ENCODE measurements at places on chromosomes 6 and 20.

DNA sequence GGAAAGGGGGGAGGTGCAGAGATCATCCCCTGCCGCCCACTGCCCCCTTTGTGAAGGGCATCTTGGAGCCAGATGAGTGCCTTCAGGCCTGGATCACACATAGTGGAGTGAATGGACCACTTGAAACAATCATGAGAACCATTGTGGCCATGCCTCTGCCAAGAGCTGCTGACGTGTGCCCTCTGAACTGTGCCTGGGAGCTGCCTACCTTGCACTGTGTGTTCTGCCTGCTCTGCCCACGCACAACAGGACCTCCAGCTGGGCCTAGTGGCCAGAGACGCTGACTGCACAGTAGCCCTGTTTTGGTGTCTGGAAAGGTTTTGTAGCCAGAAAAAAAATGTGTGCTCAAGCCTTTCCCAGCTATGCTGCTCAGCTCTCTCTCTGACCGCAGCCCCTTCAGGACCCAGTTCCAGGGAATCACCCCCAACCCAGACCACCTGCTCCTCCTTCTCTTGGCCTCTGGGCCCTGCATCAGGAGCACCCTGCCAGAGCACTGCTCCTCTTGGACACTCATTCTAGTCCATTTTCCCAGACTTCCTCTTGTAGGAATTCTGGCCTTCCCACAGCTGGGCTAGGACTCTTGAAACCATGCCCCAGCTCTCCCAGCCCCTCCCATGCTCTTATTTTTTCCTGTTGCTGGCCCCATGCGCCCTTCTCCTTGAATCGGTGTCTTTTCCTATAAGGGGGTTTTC lies 1.6 kb upstream of the ADIG start:
- DNase-seq = no peak

DNA sequence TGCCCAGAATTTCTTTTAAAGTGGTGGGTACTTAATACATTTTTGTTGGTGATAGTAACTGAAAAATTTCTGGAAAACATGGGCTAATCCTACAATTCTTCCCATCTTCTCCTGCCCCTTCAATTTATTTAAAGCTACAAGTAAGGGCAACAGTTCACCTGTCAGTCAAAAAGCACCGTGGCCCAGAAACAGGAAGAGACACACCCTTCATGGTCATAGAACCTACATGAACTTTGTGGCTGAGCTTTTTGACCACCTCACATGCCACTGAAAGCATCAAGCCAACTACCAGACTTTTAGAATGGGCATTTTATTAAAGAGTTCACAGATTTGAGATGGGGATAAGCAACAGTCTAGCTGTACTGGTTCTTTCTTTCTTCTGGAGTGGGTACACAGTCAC lies 201.1 kb upstream of the CNR1 start:
- DNase-seq = no peak

DNA sequence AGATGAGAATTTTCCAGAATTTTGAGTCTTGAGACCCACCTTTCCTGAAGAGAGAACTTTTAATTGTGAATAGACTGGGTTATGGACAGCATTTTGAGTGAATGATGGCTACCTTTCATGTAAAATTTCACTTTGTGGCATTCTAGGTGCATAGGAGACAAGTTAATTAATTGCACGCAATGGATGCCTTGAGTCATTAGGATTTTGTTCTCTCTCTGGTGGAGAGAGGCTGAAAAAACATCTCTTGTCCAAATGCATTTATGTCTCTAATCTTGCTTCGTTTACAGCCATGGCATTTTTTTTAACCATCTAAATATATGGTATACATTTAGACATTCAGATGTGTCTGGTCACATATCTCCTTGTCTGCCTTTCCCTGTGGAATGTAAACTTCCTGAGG lies 3.1 kb downstream of the RHAG start:
- DNase-seq = no peak

DNA sequence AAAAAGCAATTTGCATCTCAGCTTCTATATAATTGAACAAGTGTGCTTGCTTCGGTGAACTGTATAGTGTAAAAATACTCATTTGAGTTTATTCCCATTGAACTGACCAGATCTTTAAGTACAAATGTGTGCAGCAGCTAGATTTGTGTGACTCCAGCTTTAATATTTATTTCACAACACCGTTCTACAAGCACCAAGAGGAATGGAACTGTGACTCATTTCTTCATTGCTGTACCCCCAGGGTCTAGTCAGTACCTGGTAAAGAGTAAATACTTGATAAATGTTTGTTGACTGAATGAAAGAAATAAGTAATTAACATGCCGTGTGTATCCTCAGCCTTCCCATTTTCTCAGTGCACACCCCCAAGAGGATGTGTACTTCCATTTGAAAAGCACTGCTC lies 464.8 kb downstream of the CBLN4 start:
- no peak for DNase-seq

DNA sequence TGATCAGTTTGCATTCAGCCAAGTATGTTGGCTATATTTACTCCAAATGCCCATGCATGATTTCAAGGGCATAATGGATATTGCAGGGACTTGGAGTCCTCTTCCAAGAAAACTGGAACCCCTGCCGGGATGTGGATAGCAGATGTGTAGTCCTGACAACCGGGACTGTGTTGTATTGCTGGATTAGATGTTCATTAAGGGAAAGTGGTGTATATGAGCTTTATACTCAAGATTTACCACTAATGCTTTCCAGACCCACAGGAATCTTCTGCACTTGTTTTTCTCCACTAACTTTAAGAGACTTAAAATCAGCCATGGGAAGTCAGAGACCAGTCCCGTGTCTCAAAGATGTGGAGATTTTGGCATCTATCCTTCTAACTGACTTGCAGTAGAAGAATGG lies 770.9 kb downstream of the HDGFL1 start:
- no peak for DNase-seq

- no peak for DNase-seq
Measured at GRCh38 chr20:10781526-10781925, 107.7 kb upstream of the JAG1 start.

- no peak for DNase-seq
Measured at GRCh38 chr6:23174781-23175361, 605.5 kb downstream of the HDGFL1 start.

GRCh38 chr6:169157197-169158148 lies 96.2 kb downstream of the THBS2 start:
- no peak for DNase-seq

DNA sequence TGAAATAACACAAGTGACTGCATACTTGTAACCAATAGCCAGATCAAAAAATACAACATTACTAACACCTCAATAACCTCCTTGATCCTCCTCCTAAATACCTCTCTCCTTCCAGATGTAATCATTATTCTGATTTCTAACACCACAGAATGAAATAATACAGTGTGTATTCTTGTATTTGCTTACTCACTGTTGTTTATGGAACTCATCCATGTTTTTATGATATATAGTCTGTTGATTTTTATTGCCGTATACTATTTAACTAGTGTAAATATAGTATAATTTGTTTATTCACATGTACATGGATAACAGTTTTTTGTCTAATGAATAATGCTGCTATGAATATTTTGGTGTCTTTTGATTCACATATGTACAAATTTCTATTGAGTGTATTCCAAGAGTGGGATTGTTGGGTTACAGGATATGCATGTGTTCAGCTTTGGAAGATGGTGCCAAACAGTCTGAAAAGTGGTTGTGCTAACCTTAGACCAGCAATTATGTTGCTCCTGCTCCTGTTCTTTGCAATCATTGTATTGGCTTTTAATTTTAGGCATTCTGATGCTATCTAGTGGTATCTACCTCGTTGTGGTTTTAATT lies 11.5 kb downstream of the TTK start:
- no peak for DNase-seq

DNA sequence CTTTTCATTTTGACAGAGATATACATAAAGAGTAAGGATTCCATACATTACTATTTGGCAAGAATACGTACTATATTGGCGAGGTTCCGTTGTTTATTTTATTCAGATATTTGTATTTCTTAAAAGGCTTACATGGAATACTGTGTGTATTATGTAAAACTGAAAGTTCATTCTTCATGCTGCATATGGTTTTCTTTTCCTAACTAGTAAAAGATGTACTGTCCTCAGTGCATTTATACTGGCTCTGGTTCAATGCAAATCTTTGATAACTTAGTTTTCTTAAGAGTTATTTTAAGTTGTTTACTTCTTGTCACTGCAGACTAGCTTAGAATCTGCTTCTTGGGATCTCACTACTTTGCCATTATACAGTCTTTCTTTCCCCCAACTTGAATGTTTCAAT lies 42.0 kb downstream of the ADGRB3 start:
- no peak for DNase-seq

- DNase-seq = no peak
Measured at GRCh38 chr6:35090734-35091133, 50.4 kb downstream of the TCP11 start.

- no peak for DNase-seq
Measured at GRCh38 chr6:166259296-166259977, 48.8 kb downstream of the PRR18 start.

DNA sequence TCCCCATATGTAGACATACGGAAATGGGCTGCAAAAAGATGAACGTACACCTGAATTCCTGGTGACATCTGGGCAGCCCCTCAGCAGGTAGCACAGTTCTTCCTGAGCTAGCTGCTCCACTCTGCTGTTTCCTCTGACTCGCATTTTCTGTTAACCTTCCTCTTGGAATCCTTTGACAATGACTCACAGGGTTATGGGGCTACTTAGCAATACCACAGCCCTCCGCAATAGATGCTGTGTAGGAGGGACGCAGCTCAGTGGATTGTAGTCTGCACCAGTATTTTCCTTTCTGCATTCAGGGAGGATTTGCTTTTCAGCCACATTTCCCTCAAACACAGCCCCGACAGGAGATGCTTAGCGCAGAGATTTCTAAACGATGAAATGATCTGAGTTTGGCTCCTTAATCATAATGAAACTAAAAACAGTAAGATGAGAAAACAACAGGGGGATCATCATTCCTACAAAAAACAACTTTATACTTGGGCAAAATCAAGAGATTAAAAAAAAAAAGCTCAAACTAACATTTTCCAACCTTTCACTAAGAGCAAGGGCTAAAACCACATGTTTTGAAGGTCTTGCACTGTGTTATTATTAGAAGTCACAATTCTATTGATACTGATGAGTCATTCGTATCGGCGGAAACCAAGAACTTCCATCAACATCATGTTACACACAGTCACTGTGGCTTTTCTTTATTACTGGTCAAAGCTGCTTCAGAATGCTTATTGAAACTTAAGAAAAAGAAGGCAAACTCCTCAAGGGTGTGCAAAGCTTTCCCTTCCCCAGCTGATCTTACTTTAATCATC lies 12.2 kb downstream of the BACH2 start:
- peak; percentile 36 for DNase-seq

- DNase-seq = no peak
Measured at GRCh38 chr6:111260570-111261298, 173.4 kb downstream of the SLC16A10 start.

- DNase-seq = no peak
Measured at GRCh38 chr6:166556336-166556735, 30.1 kb downstream of the RAMACL start.

DNA sequence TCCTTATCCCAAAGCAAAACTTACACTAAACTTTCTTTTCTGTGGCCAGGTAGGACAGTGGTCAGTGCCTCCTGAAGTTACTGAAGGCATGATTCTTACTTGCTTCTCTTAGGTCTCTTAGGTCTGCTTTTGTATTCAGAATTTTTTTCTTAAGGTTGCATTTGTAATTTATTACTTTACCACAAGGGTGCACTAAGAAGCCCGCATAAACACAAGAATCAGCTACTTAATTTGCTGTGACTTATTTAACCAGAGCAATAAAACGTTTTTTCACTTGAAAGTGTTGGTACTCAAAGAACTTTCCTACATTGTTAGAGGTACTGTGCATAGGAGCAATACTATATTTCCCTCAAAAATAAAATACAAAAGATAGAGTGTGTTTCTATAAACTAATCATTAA lies 75.4 kb upstream of the LAMA2 start:
- DNase-seq = no peak

DNA sequence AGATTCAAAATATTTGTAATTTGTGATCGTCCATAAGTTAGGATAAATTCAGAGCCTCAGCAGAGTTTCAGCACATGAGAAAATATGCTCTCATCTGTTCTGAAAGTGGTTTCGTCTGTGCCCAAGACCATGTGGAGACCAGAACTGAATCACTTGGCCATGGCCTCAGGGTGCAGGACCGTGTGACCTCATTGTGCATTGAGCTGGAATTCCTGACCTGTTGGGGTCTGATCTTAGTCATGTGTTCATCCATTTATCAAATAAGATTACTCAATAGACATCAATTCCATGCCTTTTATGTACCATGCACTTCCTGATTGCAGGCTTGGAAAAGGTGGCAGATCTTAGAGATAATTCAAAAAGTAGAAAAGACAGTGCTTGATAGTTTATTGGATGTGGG lies 680.5 kb downstream of the QKI start:
- no peak for DNase-seq

- DNase-seq = no peak
Measured at GRCh38 chr6:144895313-144896278, 610.5 kb downstream of the UTRN start.

GRCh38 chr6:315921-316752 lies 23.9 kb downstream of the DUSP22 start:
- no peak for DNase-seq

DNA sequence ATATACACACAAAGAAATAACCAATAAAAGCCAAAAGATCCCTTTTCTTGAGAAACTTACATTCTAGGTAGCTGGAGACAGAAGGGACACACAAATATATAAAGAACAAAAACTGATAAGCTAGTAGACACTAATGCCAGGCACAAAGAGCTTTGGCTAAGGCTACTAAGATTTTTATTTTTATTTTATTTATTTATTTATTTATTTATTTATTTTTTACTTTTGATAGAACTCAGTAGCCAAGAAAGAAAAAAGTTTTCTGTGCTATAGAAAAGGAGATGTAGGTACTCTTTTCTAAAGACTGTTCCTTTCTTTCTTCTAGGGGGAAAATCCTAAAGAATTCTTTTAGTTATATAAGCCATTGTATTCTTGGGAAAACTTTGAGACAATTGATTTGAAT lies 34.1 kb downstream of the THEMIS start:
- no peak for DNase-seq

GRCh38 chr20:2794866-2795447 lies 5.5 kb downstream of the CPXM1 start:
- DNase-seq = no peak

DNA sequence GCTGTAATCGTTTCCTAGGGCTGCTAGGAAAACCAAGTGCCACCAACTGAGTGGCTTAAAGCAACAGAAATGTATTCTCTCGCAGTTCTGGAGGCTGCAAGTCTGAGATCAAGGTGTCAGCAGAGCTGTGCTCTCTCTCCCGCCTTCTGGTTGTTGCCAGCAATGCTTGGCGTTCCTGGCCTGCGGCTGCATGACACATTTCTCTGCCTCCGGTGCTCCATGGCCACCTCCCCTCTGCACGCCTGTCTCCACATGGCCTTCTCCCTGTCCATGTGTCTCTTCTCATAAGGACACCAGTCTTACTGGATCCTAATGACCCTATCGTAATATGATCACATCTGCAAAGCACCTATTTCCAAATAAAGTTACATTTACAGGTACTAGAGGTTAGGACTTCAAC lies 91.7 kb upstream of the AKAP12 start:
- DNase-seq = no peak

GRCh38 chr6:73579851-73580246 lies 59.0 kb upstream of the EEF1A1 start:
- peak; percentile 55 for DNase-seq
